Kidney (tissue), 22 donors: ENCODE measurements at places on chromosomes 2 and 18.

DNA sequence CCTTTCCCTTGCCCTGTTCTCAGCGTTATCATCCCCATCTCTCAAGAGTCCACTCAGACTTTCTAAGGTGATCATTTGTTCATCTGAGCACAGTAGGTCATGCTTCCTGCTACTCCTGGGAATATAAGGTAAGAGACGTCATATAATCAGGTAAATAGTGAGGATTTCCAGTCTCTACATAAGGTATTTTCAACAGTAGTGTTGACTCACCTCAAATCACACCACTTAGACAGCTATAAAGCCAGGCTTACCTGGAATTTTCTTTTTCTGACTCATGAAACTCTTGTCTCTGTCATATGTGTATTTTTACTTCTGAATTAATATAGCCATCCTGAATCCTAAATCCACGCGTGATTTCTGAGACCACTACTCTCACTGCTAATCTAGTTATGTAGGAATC lies 443.2 kb downstream of the ARHGAP15 start:
- DNase-seq, result no peak

DNA sequence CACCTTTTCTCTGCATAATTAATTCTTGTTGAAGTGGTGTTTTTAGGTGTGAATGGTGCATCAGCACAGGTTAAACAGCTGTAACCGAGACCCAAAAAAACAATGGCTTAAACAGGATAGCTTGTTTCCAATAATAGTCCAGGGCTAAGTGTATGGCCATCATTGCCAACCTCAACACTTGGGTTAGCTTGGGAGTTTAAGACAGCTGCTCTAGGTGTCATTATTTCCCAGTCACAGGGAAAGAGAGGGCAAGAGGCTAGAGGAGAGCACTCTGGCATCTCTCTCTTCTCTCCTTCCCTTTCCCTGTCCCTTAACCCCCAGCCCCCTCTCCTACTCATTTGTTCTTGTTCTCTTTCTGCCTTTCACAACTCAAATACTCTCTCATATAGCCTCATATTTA lies 21.1 kb downstream of the BIRC6 start:
- no peak for DNase-seq

- DNase-seq, result no peak
Observed at GRCh38 chr2:52343706-52344266, 1311.9 kb upstream of the NRXN1 start.

GRCh38 chr2:44777537-44777936 lies 164.0 kb upstream of the SIX3 start:
- DNase-seq, result no peak

DNA sequence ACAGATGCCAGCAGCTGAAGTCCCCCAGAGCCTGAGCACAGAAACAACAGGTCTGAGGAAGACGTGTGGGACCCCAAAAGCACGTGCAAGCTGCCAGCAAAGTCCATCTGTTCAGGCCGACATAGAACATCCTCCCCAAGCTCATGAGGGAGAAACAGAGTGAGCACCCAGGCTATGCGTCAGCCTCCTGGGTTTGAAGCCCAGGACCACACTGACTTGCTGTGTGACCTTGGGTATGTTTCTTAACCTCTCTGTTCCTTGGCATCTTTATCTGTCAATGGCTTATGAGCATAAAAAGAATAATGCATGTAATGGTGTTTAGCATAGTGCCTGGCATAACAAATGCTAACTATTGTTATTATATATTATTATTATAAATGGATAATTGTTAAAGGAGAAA lies 40.3 kb downstream of the COL4A4 start:
- DNase-seq, result no peak

- DNase-seq, result no peak
Observed at GRCh38 chr2:195051401-195051800, 605.6 kb upstream of the SLC39A10 start.
